ENCODE measurements at places on chromosomes 5 and 9.
A peak's percentile ranks its signal among the peaks of the same experiment; 100 is the strongest.

DNA sequence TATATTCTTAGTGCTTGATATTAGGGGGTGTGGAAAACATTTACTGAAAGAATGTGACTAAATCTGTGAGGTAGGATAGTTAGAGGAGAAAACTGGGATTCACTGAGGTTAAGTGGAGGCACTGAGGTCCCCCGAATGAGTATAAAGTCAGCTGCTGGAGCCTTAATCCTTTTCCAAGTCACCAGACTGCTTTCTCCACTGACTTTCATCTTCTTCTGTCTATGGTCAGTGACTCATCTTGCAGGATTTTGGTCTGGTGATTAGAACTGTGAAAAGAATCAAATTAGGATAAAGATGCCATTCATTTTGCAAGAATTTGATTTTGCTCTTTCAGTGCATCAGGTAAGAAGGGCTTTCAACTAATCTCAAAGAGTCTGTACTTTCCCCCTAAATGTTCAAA is 89.3 kb upstream of the ALDH1A1 start:
- DNase-seq = no peak

- peak; percentile 5 for DNase-seq
Observed at GRCh38 chr5:79512471-79513307, 1.2 kb downstream of the HOMER1 start.

DNA sequence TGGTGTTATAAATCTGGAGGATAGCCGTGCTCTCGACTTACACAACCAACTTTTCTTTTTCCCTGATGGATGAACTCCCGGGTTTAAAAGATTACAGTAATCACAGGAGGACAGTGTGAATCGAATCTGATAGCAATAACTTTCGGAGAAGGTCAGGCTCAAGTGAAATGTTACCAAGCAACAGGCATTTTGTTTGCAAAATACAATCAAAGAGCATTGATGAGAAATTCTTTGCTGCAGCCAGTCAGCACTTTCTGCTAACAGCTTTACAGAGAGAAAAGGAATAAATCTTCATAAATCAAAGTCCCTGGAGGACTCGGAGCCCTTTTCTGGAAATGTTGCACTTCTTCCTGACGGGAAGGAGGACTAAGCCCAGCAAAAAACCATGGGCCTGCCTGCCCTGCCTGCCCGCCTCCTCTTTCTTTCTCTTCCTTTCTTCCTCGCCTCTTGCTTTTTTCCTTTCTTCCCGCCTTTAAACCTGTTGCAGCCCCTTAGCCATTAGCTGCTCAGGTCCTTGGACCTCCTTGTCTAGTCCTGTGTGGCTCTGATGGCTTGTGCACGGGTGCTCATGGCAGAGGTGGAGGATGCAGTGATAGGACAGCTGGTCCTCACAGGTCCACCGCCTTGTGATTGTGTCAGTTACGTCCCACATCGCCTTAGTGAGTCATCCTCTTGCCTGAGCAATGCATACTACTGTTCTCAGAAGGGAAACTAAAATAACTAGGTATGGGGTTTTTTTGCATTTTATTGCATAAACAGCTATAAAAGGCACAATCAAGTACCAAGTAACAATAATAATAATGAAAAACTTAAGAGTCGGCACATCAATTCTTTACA is 6.2 kb downstream of the DMRT3 start:
- DNase-seq = no peak

DNA sequence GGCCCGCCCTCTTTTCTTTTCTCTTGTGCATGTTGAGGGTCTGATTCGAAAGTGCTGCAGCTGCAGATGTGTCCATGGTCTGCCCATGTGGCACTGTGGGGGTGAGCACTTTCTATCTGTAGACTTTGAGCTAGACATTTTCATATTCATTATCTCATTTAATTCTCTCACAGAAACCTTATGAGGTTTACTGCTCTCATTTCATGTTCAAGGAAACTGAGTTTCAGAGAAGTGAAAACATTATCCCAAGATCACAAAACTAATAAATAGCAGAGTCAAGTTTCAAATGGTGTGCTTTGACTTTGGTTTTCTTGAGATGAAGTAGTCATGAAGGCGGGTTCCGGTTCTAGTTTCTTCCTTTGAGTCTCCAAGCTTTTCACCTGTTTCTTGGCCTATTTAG is 536.5 kb upstream of the ZNF462 start:
- DNase-seq = no peak

DNA sequence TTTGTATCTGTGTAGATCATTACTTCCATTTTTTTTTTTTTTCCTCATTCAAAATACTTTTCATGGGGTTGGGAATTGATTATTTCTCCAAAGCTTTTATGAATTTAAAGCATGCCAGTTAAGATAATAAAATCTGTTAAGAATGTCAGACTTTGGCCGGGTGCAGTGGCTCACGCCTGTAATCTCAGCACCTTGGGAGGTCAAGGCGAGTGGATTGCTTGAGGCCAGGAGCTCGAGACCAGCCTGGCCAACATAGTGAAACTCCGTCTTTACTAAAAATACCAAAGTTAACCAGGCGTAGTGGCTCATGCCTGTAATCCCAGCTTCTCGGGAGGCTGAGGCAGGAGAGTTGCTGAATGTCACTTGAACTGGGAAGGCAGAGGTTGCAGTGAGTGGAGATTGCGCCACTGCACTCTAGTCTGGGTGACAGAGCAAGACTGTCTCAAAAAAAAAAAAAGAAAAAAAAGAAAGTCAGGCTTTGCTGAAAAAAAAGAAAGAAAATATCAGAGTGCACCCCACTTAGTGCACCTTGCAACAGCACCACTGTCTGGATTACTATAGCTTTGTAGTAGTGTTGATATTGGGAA is 18.5 kb downstream of the TBC1D2 start:
- no peak for DNase-seq

GRCh38 chr9:7974335-7974960 is 174.9 kb upstream of the DMAC1 start:
- DNase-seq = no peak

DNA sequence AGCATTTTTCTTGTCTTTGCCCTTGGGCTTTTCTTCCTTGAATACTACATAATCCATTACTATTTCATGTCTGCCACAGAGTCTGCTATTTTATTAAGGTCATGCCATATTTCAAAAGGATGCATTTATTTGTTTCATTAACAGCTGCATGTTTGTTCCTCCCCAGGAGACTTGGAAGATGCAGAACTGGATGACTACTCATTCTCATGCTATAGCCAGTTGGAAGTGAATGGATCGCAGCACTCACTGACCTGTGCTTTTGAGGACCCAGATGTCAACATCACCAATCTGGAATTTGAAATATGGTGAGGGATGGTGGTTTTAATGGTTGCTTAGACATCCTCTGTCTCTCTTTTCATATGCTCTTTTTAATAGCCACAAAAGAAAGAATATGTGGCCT is 4.0 kb downstream of the IL7R start:
- no peak for DNase-seq

- no peak for DNase-seq
Observed at GRCh38 chr9:27483576-27483975, 40.5 kb upstream of the IFNK start.

DNA sequence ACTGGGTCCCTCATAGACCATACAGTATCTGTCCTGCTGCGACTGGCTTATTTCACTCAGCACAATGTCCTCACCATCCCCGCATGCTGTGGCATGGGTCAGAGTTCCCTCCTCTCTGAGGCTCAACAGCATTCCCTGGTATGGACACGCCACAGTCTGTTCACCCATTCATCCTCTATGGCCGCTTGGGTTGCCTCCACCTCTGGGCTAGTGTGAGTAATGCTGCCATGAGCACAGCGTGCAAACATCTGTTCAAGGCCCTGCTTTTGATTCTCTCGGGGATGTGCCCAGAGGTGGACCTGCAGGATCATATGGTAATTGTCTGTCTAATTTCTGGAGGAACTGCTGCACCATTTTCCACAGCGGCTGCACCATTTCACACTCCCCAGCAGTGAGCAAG is 5.5 kb upstream of the FBP2 start:
- DNase-seq = no peak

DNA sequence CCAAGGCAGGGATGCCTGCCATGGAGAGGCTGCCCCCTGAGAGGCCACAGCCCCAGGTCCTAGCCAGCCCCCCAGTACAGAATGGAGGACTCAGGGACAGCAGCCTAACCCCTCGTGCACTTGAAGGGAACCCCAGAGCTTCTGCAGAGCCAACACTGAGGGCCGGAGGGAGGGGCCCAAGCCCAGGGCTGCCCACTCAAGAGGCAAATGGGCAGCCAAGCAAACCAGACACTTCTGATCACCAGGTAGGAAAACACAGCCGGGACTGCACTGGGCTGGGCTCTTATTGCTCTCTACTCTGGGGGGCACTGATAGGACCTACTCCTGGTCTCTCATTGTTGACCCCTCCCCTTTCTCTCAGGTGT is 3.2 kb downstream of the RELL2 start:
- DNase-seq = no peak

GRCh38 chr5:67581203-67581602 is 384.6 kb upstream of the CD180 start:
- no peak for DNase-seq

DNA sequence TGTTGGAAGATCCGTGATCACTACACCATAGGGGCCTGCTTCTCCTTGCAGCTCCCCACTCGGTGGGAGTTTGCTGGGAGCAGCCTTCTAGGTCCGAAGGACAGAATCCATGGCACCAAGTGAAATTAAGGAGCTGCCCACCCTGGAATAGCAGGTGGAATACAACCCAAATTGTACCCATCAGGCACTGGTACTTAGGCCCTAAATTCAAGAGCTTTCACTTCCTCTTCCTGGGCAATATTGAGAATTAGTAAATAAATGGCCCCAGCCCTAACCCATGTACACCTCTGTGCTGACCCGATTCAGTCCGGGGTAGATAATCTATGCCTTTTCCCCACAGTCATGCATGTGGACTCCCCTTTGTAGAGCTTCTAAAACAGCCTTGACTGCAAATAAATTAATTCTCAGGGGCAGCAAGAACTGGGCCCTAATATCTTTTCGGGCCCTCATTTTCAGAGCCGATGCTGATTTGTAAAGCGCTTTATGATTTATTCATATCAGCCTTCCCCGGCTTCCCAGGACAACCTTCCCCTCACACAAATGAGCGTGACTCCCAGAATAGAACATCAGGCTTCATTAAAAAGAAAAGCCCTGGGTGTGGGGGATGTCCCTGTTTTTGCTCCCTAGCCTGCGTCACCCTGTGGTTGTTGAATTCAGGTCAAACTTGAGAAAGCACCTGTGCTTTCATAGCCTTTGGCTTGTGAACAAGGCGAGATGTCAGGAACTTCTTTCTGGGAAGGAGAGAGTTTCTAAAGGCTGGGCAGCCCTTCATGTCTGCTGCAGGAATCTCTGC is 126.1 kb upstream of the TBC1D2 start:
- no peak for DNase-seq

DNA sequence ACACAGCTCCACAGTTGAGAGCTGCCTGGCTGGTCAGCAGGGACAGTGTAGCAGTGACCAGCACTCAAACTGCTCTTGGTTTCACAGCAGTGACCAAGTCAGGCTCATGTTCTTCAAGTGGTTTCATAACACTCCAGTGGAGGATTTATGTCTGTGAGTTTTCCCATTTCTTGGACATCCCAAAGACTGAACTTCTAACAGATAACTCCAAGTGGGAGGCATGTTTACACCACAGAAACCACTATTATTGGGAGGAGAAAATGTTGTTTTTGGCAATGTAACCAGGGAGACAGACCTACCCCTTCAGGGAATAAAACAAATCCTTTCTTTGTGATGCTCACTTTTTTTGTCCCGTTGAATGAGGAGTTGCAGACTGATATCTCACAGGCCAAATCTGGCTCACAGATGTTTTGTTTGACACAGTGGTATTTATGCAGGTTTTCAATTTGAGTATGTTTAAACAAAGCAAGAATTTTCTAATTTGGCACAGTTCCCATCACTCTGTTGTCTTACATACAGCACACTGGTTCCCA is 141.5 kb downstream of the RMI1 start:
- no peak for DNase-seq

- DNase-seq = no peak
Observed at GRCh38 chr5:14913096-14913495, 41.5 kb upstream of the ANKH start.

- DNase-seq = no peak
Observed at GRCh38 chr5:135880278-135880677, 15.4 kb downstream of the IL9 start.

DNA sequence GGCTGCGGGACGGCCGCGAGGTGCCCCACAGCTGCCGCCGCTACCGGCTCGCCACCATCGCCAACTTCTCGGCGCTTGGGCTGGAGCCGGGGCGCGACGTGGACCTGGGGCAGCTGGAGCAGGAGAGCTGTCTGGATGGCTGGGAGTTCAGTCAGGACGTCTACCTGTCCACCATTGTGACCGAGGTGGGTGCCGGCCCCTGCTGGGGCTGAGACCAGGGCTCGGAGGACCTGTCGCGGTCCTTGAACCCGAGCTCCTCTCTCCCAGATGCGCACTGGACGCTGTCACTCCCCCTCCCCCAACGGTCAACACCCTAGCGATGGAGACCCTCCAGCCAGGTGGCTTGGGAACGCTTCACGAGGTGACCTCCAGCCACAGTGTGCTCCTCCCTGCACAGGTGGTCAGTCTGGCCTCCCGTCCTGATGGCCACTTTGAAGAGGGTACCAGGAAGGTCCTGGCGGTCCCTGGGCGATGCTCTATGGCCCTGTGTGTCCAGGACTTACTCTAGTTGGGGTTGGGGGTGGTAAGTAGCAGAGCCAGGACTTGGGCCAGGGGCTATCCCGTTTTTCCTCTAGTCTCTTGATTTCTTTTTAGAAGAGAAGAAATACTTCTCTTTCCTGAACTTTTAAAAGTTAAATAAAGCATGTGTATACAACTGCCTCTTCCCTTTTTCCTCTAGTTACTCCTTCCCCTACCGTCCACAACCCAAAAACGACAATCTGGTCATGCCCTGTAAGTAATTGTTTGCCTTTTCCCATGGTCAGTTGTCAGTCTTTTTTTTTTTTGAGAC is 866 bp downstream of the SLC22A5 start:
- DNase-seq = no peak

DNA sequence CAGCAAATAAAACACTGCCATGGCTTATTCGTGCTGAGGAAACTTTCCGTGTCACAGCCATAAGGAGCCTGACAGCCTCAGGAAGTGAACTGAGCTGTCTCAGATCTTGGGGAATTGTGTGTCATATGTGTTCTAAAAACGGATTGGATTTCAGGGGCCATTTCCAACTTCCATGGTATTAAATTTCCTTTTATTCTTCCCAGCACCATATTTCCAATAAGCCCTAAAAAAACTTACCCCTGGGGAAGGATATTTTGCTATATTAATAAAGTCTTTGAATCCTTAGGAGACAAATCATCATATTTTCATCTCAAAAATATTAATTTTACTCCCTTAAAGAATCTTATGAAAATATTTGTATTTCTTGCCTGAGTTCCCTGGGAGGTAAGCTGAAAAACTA is 93.9 kb downstream of the LHFPL2 start:
- no peak for DNase-seq

- DNase-seq = no peak
Observed at GRCh38 chr5:143063175-143063970, 293.2 kb downstream of the ARHGAP26 start.

- no peak for DNase-seq
Observed at GRCh38 chr5:9924614-9925013, 294.5 kb upstream of the TAS2R1 start.

- no peak for DNase-seq
Observed at GRCh38 chr5:359301-359897, 37.9 kb downstream of the AHRR start.

DNA sequence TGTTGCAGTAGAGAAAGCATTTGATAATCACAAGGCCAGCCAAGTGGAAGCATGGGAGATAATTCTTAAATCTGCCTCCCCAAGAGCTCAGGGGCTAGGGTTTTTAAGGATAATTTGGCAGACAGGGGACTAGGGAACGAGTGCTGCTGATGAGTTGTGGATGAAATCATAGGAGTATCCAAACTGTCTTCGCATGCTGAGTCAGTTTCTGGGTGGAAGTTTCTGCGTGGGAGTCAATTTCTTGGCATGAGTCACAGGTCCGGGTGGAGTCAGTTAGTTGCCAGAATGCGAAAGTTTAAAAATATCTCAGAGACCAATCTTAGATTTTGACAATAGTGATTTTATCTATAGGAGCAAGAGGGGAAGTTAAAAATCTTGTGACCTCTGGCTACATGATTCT is 112.6 kb downstream of the TMC1 start:
- DNase-seq = no peak
